ENCODE measurements at places on chromosomes 3 and 15.

DNA sequence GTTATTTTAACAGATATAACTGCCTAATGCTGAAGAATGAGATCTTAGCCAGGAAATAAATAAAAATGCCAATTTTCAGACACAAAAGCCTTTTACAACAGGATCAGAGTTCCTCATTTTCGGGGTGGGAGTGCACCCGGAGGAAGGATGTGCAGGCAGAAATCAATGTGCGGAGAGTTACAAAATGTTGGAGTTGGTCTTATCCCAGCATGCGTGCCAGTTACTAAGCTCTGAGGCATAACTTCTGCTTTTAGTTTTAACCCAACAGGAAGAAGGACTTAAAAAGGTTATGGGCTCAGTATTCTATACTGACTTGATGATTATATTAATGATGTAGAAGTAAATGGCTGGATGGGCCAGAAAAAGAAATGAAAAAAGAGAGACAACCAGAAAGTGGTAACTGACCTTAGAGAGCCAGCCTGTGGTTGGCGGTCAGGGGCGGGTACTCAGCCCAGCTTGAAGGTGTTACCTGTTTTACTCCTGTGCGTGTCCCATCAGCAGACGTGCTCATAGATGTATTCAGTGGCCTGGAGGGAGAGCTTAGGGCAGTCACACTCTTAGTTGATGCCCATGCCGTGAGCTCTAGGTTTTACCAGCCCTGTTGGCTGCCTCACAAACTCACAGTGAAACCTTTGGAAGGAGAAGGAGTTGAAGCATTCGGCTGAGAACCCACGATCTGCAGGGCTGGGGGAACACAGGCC, 164.7 kb downstream of the SV2B start:
- DNase-seq, result no peak

- no peak for DNase-seq
Observed at GRCh38 chr3:118548434-118548833, 486.2 kb downstream of the IGSF11 start.

GRCh38 chr3:99881121-99881524, 63.5 kb downstream of the CMSS1 start:
- DNase-seq, result no peak

DNA sequence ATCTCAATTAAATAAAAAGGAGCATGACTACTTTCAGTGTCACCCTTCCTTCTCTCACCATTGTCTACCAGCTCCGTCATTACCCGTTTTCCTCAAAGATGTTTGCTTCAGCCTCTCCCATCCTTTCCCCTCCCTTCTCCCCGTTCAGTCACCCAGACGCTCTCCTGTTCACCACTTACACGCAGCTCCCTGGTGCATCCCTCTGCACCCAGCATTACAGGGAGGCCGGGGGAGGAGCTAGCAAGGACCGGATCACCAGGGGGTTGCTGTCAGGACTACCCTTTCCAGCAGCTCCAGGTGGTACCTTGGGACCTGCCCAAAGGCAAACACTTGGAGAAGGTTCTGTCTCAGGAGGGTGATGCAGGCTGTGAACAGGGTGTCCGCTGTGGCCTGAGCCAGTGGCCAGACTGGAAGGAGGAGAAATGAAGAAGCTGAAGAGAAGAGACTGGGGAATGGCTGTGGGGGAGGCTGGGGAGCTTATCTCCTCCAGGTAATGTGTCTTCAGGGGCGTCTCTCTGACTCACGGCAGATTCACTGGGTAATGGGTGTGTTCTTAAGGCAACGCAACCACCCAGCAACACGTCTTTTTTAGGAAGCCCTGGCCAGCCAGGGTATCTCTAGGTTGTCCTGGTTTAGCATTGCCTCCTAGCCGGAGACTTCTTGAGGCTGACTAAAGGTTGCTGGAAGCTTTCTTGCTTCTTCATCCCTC, 21.8 kb upstream of the BDH1 start:
- no peak for DNase-seq

DNA sequence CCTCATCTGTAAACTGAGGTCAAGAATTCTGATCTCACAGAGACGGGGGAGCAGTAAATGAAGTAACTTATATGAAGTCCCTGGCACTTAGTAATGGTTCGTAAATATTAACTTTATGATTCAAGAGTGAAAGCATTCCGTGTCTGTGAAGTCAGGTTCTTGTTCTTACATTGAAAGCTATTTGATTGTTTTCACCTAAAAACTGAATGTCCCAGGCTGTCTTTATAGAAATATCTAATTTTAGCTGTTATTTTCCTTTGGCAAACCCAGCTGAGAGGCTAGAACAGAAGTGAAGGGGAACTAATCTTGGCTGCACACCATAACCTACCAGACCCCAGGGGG, 84.5 kb downstream of the CHSY1 start:
- no peak for DNase-seq

GRCh38 chr15:37038716-37039106, 61.6 kb downstream of the MEIS2 start:
- no peak for DNase-seq

- DNase-seq, result no peak
Observed at GRCh38 chr3:46193436-46193835, 14.7 kb downstream of the CCR1 start.

DNA sequence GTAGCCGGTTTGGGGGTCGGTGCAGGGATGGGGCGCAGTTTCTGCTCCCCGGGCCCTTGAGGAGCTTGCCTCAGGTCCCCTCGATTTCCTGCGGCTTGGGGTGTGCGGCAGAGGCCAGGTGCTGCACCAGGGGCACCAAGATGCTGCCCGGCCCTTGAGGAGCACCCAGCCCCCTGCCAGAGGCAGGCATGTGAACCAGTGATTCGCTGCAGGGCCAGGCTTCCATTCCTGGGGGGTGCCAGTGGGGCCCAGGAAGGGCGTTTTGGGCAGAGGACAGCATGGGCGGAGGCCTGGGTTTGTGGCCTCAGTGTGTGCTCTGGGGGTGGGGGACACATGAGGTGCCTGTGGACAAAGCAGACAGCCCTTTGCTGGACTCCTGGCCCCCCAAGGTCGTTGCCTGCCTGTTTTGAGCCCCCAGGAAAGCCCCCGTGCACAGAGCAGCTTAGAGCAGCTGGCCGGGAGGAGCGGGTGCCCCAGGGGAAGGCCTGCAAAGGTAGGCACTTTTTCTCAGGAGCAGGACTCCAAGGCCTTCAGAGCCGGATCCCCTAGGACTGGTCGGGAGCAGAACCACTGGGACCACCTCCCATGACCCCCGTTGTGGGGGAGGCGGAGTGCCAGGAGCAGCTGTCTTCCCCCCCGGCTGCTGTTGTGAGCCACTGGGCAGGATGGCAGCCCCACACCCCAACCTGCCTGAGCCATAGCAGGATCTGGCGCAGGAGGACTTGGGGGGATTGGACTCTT, 1.6 kb downstream of the PLXNA1 start:
- no peak for DNase-seq

GRCh38 chr3:168094877-168095610, 680 bp downstream of the GOLIM4 start:
- no peak for DNase-seq

DNA sequence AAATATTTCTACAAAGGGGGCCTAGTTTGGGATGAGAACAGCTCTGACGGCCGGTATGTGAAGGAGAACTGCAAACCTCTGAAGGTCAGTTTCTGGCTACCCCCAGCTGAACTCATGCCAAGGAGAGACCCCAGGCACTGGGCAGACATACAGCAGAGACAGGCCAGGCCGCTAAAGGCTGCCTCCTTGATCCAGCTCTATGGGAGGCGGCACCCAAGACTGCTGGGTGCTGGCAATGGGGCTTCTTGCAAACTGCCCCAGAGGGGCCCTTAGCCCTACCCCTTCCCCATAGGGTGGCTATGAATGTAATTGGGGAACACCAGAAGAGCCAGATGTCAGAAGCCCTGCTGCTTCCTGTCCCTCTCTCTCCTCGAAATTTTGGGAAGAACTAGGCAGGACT, 13.3 kb downstream of the CLK3 start:
- no peak for DNase-seq

DNA sequence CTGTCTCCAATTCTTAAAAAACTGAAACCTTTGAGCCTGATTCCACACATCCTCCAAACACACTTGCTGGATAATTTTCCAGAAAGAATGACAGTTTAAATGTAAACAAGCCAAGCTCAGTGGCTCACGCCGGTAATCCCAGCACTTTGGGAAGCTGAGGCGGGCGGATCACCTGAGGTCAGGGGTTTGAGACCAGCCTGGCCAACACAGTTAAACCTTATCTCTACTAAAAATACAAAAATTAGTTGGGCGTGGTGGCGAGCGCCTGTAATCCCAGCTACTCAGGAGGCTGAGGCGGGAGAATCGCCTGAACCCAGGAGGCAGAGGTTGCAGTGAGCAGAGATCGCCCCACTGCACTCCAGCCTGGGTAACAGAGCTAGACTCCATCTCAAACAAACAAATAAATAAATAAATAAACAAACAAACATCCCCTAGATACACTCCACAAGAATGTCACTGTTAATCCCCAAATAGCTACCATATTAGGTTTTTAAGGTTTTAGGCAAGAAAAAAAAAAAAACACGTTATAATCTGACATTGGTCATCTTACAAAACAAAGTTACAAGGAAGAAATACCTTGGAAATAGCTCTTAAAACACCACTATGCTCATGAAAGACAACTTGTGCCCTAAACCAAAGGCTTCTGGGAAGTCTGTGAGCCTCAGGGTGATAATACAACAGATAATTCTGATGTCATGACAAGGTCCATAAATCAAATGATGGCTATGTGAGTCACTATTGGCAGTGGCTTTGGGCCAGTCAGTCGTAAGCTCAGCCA, 13.2 kb downstream of the TNIK start:
- no peak for DNase-seq

GRCh38 chr15:95957861-95958260, 372.6 kb upstream of the NR2F2 start:
- DNase-seq, result no peak

- no peak for DNase-seq
Observed at GRCh38 chr3:129313415-129313664, 34.7 kb downstream of the HMCES start.

DNA sequence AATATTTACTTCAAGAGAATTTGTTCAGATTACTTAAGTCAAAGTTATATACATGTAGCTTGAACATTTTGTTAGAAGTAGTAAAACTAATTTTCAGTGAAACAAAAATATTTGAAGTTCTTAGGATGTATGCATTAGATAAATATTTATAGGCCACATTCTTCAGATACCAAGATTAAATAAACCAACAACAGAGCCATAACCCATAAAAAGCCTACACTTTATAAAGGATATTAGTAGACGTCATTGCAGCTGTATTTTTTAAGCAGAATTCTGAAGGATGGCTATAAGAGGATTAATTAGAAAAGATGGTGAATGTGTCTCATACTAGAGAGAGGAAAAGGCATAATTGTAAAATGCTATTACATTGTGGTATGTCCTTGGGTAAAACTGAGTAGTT, 449.7 kb upstream of the ALCAM start:
- no peak for DNase-seq

GRCh38 chr3:35067750-35068149, 571.6 kb upstream of the ARPP21 start:
- no peak for DNase-seq

- DNase-seq, result no peak
Observed at GRCh38 chr3:123632161-123632655, 47.4 kb upstream of the HACD2 start.

GRCh38 chr3:53079147-53079546, 33.3 kb upstream of the SFMBT1 start:
- DNase-seq, result no peak

GRCh38 chr3:42556089-42556632, 25.6 kb downstream of the SEC22C start:
- no peak for DNase-seq

GRCh38 chr3:128390867-128391266, 75.8 kb downstream of the DNAJB8 start:
- DNase-seq, result no peak

DNA sequence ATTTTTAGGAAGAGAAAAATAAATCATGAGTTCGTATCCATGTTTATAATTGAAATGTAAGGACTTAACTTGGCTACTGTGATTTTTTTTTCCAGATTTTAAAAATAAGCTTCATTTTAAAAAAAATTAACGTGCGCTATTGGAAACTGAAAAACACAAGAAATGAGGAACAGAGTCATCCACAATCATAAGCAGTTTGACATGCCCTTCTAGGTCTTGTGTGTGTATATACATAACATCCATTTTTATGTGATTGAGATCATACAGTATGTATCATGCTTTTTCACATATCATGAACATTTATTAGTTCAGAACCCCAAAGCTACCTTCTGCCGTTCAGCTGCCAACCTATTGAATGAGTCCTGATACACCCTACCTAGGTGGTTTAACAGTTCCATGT, 22.7 kb downstream of the IREB2 start:
- no peak for DNase-seq

DNA sequence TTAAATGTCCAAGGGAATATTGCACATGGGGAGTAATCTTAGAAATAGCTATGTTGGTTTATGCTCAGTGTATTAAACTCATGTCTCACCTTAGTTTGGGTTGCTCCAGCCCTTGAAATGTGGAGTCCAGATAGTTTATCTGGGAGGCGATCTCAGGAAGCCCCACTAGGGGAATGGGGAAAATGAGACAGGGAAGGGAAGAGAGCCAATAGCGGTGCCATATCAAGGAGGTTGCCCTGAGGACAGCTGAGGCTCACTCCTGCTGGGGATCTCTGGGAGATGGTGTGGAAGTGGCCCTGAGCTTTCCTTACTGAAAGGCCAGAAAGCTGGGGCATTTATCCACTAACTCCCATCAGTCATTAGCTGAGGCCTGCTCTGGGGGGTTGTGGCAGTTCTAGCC, 43.3 kb upstream of the POLR2M start:
- DNase-seq, result no peak

- no peak for DNase-seq
Observed at GRCh38 chr3:151553888-151554287, 93.0 kb upstream of the IGSF10 start.

- no peak for DNase-seq
Observed at GRCh38 chr15:47742742-47743141, 25.4 kb downstream of the SEMA6D start.

Data from stimulated activated CD4-positive, alpha-beta T cell treated with anti-CD3 and anti-CD28 coated beads, Interleukin-1b, Interleukin-23, amount 100 ng/mL, for 1 hour (primary cell).